GM03348 (cell line): ENCODE measurements at places on chromosomes 2 and 18.

GRCh38 chr2:238182362-238182761, 21.1 kb downstream of the ILKAP start:
- no peak for DNase-seq

DNA sequence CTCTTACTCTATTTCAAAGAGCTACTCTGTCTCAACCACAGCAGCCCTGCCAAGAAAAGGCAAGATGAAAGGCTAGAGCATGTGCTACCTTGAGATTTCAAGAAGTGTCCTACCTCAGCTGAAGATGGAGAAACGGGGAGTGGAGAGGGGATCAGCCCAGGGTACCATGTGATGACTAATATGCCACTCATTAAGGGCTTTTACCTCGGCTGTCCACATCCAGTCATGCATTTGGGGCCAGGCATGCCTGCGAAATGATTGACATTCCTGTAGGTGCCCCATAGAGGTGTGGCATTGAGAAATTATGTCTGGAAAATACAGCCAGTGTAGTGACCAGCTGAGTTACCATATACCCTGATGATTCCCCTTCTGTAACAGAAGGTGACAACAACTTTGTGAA, 96.1 kb downstream of the NRP2 start:
- DNase-seq, result no peak

GRCh38 chr18:12287684-12288402, 20.2 kb upstream of the TUBB6 start:
- DNase-seq, result peak; percentile 94

- no peak for DNase-seq
Measured at GRCh38 chr2:143649226-143649740, 520.1 kb downstream of the ARHGAP15 start.

- no peak for DNase-seq
Measured at GRCh38 chr2:115303-115702, 69.0 kb upstream of the FAM110C start.

DNA sequence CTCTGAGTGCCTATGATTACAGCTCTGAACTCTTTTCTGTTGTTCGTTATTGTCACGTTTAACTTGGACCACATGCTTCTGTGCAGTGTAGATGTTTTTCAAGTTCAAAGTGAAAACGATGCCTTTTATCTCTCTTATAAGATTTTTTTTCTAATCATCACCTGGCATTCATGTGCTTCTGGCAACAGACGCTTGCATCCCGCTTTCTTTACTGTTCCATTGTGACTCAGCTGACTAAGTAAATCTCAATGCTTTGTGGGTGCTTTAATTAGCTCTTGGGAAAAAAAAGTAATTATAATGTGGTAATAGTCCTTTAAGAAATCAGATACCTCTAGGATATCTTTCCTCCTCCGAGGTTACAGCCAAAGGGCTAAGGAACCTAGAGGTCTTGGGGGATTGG, 31.2 kb upstream of the RMP24 start:
- no peak for DNase-seq

GRCh38 chr18:79870301-79871025, 72.7 kb downstream of the KCNG2 start:
- DNase-seq, result no peak

GRCh38 chr2:25757906-25758305, 84.5 kb upstream of the DTNB start:
- no peak for DNase-seq

GRCh38 chr2:99489063-99489760, 605 bp downstream of the REV1 start:
- peak; percentile 84 for DNase-seq

- DNase-seq, result no peak
Measured at GRCh38 chr2:29070526-29070925, 3.8 kb downstream of the PCARE start.

DNA sequence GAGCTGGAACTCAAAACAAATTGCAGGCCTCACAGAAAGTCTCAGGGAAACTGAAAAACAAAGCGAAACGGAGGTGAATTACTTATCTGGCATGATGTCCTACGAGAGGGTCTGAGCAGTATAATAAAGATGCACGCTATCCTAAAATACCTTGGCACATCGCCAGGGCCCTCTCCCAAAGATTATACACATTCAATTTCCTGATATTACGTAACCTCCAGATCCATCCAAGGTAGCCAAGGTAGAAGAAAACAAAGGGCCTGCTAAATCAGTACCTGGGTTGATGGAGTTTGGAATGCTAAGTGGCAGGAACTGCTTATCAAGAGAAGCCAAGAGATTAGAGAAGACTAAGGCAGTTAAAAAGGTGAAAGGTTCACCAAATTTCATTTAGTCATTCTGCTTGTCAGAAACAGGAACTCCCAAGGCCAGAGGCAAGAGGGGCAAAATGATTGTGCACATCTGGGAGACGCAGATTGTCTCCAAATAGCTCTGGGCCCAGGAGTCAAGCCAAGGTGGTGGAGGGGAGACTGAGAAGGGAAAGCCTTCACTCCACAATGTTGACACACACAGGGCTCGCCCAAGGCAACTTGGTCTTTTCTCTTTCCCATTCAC, 236.8 kb upstream of the ATP5MC3 start:
- DNase-seq, result no peak

- no peak for DNase-seq
Measured at GRCh38 chr2:233056961-233057605, 3.1 kb upstream of the INPP5D start.

DNA sequence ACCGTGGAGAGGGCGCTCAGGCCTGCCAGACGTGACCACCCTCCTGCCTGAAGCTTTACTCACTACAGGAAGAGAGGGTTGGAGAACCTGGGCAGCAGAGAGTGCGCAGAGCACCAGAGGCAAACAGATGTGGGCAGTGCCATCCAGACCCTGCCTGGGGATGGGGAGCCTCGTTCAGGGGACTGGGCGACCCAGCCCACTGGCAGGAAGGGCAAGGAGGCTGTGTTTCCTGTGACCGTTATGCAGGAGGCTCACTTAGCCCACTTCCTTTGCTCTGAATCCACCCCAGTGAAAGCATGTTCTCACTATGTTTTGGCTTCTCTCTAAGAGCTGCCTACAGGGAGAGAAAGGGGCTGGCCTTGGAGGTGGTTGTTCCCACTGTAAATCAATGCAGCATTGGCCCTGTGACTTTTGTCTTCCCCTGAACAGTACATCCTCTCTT, 23.0 kb upstream of the ACKR3 start:
- DNase-seq, result no peak

GRCh38 chr2:231351648-231352047, 43.9 kb upstream of the B3GNT7 start:
- no peak for DNase-seq

- no peak for DNase-seq
Measured at GRCh38 chr2:1494257-1494656, 81.0 kb downstream of the TPO start.

GRCh38 chr2:20103530-20103929, 52.1 kb upstream of the LAPTM4A start:
- no peak for DNase-seq

- no peak for DNase-seq
Measured at GRCh38 chr2:220300806-220301205, 673.4 kb downstream of the SLC4A3 start.

GRCh38 chr2:150468350-150468960, 19.0 kb downstream of the RND3 start:
- DNase-seq, result no peak

- peak; percentile 6 for DNase-seq
Measured at GRCh38 chr2:210198326-210198725, 26.9 kb downstream of the ACADL start.

GRCh38 chr2:224968051-224968450, 74.2 kb downstream of the DOCK10 start:
- no peak for DNase-seq

DNA sequence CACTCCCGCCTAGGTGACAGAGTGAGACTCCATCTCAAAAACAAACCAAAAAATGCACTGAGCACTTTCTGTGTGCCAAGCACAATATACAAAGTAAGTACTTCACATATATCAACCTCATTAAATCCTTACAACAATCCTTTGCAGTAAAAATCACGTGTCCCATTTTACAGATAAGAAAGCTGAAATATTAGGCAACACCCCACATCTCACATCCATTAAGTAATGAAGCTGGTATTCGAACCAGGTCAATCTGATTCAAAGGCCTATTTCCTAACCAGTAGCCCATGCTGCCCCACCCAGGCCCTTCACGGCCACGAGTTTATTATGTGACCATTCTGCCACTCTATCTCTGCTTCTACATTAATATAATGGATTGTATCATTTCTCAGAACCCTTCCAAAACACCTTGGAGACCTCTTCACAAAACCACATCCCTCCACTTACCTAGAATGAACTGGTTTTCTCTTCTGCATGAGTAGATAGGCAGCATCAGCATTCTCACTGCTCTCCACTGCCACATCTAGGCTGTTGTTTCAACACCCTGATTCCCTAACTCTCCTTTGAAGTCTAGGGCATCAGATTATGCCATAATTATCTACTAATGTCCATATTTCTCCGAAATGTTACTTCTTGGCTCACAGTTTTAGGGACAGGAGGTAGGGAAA, 3.1 kb upstream of the EXOC6B start:
- no peak for DNase-seq

DNA sequence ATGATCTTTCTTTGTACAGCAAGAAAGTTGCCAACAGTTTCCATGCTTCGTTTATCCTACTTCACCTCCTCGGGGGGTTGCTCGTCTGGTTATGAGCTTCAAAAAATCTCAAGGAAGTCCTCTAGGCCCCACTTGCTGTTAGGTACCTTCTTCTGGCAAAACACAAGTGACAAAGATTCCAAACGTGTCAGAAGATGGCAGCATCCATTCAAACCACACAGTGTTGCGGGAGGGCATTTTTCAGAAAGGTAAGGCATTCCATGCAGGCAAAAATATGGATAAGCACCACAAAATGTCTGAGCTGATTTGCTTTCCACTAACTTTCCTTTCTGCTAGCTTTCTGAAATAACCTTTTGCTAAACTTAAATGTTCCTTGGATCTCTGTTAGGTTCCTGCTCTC, 13.2 kb upstream of the OR6B3 start:
- DNase-seq, result no peak

- DNase-seq, result no peak
Measured at GRCh38 chr2:55115761-55116597, 65.7 kb upstream of the RTN4 start.

DNA sequence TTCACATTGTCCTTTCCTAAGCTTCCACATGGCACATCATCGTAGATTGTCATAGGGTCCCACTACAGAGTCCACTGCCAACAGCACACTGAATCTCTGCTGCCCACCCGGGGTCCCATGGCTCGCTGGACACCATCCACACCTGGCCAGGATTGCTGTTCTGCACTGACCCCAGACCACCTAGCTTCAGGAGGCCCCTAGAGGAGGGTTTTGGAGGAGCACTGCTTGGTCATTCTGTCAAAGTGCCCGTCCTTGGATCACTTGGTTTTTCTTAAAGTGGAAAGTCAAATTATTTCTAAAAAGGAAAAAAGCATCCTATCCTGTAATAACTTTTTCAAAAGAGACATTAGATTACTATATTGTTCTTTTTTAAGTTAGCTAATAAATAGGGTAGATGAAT, 59.0 kb downstream of the CHRNA1 start:
- no peak for DNase-seq

- no peak for DNase-seq
Measured at GRCh38 chr2:173588931-173589369, 234.3 kb downstream of the CDCA7 start.

DNA sequence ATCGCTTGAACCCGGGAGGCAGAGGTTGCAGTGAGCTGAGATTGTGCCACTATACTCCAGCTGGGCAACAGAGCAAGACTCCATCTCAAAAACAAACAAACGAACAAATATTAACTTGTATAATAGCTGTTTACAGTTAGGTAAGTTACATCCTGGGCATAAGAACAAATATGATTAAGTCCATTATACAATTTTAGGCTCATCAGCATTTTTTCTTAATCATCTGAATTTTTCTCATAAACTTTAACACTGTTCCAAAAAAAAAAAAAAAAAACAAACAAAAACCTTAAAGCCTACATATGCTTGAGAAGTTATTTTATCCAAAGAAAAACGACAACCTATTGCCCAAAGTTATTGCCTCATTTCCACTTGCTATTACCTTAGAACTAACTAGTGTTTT, 1042.5 kb downstream of the DPP10 start:
- no peak for DNase-seq

GRCh38 chr18:22856870-22857269, 76.3 kb upstream of the RBBP8 start:
- no peak for DNase-seq

DNA sequence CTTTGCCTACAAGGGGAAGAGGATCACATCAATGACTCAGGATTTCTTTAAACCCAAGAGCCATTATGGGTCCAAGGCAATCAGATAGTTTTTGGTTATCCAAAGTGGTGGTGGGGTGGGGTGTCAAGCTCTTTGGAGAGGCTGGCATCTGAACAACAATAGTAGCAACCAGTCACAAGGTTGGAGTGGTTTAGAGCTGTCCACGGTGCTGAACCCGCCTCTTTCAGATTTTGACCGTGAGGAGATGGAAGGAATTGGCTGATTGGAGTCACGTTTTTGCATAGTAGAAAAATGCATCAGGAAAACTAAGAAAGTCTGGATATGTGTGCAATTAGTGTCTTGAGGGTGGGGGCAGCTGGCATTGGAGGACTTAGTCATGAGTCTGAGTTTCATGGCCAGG, 159.9 kb downstream of the LOXHD1 start:
- DNase-seq, result no peak

DNA sequence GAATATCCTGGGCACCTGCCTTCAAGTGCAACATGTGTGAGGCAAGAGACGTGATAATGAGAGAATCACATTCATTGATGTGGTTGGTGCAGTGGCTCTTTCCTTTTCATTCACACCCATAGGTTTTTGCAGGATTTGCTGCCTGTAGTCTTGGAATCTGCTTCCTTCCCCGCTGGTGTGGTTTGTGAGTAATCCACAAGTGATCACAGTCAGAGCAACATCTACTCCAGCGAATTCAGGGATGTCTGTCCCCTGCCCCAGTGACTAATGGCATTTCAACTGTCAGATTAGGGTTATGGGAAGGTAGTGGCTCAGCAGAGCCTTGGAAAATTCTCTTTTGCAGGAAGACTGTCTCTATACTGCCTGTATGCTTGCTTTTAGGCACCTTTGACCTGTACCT, 225.5 kb upstream of the RBMS1 start:
- peak; percentile 45 for DNase-seq

DNA sequence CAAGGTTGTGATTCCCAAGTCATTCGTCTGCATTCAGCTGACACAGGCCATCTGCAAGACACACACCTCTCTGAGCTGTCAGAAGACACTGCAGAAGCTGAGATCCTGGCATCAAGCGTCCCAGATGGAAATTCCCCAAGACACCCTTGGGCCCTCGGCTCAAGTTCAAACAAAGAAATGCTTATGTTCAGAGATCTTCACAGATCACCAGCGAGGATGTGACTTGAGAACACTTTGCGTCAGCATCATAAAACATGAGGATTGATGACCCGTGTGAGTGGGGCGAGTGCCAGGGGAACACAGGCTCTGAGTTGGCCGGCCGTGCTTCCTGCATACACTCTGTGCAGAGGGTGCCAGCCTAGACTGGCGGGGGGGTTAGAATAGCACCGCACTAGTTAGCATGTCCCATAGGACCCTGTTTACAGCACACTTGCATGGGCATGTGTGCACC, 36.8 kb downstream of the KCNIP3 start:
- DNase-seq, result peak; percentile 69
